ENCODE measurements at places on chromosomes 6 and 20.

DNA sequence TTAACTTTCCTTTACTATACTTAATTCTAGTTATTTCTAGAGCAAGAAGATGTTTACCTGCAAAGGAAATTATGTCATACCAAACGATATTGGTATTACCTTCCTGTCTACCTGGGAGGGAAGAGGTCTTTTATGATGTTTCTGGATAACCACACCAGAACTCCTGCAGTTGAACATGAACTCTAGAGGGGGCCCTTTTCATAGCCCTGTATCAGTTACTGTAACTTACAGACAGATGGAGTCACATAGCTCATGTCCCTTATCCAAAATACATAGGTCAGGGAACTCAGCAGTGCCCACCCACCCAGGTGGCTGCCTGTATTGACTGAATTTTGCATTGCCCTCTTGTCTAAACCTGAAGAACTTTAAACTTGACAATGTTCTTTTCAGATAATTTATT, 35.1 kb upstream of the MYL9 start:
- no peak for DNase-seq

GRCh38 chr6:108635505-108636226, 74.9 kb downstream of the FOXO3 start:
- no peak for DNase-seq

- DNase-seq = no peak
These were observed 46.9 kb upstream of the SMIM29 start for GRCh38 chr6:34295721-34296120.

GRCh38 chr6:42511803-42512422, 51.9 kb upstream of the UBR2 start:
- no peak for DNase-seq

DNA sequence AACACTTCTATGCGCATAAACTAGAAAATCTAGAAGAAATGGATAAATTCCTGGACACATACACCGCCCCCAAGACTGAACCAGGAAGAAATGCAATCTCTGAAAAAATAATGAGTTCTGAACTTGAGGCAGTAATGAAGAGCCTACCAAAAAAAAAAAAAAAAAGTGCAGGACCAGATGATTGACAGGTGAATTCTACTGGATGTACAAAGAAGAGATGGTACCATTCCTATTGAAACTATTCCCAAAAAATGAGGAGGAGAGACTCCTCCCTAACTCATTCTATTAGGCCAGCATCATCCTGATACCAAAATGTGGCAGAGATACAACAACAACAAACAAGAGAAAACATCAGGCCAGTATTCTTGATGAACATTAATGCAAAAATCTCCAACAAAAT, 22.7 kb downstream of the HLA-C start:
- no peak for DNase-seq

DNA sequence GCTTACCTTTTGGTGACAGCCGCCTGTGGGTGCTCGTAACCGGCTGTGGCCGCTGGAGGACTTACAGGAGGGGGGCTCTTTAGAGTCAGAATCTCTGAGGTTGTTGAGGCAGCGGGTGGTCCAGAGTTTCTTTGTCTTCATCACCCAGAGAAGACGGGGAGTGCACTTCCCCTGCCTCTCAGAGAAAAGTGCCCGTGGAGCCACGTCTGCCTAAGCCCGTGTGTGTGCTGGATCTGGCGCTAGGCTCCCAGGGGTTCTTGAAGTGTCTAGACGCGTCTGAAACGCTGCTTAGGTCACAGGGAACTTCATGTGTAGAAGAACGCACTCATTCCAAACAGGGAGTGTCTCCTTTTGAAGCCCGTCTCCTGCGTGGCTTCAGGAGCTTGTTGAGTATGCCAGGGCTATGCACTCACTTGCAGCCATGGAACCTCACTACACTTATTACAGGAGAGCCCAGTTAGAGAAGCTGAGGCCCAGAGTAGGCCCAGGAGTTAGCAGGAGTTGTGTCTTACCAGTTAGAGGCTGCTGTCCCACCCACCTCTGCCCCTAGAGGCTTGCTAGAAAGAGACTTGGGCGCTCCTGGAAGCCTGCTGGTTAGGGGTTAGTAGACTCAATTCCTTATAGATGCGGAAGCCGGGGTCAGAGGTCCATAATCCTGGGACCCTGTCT, 1.3 kb downstream of the LSM14B start:
- DNase-seq = no peak

DNA sequence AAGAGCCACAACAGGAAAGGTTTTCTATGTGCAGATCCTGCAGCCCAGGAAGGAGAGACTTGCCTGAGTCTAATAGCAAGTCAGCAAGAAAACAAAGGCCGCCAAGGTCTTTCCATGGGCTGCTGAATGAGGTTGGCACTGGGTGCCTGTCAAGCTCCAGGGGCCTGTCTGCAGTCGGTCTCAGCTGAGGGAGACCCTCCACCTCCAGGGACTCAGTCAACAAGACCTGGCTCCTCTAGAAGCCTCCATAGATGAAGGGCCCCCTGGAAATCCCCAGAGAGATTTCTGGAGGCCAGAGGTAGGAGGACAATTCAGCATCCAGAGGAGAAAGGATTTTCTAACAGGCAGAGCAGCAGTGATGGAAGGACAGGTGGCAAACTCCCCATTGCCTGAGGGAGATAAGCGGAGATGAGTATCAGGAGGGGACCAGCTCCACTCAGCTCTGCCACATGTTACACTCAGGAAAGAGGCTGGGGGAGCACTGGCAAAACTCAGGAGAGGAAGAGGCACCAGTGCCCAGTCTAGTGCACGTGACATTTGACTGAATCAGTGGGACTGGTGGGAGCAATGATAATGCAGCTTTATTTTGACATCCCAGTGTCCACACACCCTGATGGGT, 33.5 kb upstream of the FKBP1A start:
- no peak for DNase-seq

- no peak for DNase-seq
These were observed 400.9 kb downstream of the TAF4 start for GRCh38 chr20:61664556-61665320.

- no peak for DNase-seq
These were observed 381.2 kb downstream of the C6orf118 start for GRCh38 chr6:164928057-164928727.

GRCh38 chr6:170434117-170434820, 118.8 kb downstream of the PSMB1 start:
- no peak for DNase-seq

GRCh38 chr6:72825315-72825911, 203.5 kb downstream of the KCNQ5 start:
- DNase-seq = no peak

- no peak for DNase-seq
These were observed 110.9 kb downstream of the ARMC2 start for GRCh38 chr6:108958900-108959770.

GRCh38 chr6:18861204-18861603, 474.1 kb downstream of the RNF144B start:
- no peak for DNase-seq

DNA sequence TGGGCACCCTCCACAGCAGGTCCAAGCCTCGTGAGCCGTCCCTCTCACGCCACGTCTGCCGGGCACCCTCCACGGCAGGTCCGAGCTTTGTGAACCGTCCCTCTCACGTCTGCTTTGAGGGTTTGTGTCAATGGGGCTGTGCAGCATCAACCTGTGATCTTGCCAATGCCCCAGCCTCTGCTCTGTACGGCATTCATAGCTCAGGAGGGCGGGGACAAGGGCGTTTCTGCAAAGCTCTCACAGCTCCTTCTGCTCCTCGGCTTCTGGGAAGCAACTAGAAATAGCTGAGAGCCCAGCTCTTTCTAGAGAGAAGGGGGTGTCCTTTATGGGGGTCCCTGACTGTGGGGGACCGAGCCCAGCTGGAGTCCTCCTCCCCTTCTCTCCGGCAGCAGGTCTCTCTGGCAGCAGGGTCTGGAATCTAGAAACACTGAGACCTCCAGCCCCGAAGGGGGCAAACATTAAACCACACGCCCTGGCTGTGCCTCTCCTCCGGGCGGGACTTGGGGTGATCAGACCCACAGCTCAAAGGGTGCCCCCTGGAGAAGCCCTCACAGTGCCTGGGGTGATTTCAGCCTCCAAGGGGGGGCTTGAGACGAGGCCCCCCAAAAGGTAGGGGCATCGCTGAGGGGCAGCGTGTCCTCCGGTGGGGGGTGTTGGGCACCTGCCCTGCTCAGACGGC, 41.2 kb upstream of the CHRNA4 start:
- DNase-seq = no peak

GRCh38 chr20:63702036-63702665, 5.6 kb downstream of the ARFRP1 start:
- no peak for DNase-seq

- no peak for DNase-seq
These were observed 37.6 kb downstream of the CFAP61 start for GRCh38 chr20:20089939-20090338.

GRCh38 chr20:58701431-58702160, 9.0 kb downstream of the NPEPL1 start:
- no peak for DNase-seq

DNA sequence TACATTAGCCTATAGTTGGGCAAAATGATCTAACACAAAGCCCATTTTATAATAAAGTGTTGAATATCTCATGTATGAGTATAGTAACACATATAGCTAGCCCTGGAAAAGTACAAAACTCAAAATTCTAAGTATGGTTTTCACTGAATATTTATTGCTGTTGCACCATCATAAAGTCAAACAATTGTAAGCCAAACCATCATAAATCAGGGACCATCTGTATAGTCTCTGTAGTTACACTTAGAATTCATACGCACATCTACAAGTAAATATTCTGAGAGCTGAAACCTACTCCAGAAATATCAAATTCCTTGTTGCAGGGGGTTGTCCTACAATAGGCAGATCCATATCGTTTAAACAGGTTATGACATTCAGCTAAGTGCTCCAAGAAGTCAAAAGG, 817.3 kb downstream of the BCKDHB start:
- no peak for DNase-seq

- no peak for DNase-seq
These were observed 19.5 kb downstream of the KCNQ2 start for GRCh38 chr20:63452821-63453523.

DNA sequence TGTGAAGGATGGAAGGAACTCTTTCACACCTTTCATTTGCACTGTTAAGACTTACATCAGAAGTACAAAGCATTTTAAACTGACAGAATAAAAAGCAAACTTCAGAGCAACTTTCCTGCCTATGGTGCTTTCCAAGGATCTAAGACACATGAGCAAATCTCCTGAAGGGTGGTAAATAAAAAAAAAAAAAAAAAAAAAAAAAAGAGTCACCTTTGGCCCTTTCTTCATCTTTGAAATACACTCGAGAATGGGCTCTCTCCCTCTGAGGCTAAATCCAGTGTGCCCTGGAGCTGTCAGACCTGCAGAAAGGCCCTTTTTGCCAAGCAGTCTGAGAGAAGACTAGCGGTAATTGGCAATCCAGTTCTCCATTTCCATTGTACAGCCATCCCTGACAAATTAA, 1113.8 kb upstream of the FLRT3 start:
- DNase-seq = no peak

DNA sequence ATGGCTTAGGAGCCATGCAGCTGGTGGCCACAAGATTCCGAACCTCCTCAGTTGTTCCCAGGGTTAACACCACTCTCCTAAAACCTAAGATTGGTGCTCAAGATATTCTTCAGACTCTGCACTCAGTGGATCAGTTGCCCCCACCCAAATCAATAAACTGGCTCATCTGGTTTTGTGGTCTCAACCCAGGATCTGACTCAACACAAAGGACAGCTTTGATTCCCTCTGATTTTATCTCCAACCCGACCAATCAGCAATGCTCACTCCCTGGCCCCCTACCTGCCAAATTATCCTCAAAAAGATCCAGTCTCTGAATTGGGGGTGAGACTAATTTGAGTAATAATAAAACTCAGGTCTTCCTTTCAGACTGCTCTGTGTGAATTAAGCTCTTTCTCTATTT, 137.5 kb downstream of the EYS start:
- DNase-seq = no peak

- no peak for DNase-seq
These were observed 121.3 kb upstream of the PRSS16 start for GRCh38 chr6:27126046-27126814.

- DNase-seq = no peak
These were observed 26.2 kb upstream of the MMP24 start for GRCh38 chr20:35200267-35200666.

GRCh38 chr6:2502998-2503674, 247.6 kb downstream of the MYLK4 start:
- DNase-seq = no peak

DNA sequence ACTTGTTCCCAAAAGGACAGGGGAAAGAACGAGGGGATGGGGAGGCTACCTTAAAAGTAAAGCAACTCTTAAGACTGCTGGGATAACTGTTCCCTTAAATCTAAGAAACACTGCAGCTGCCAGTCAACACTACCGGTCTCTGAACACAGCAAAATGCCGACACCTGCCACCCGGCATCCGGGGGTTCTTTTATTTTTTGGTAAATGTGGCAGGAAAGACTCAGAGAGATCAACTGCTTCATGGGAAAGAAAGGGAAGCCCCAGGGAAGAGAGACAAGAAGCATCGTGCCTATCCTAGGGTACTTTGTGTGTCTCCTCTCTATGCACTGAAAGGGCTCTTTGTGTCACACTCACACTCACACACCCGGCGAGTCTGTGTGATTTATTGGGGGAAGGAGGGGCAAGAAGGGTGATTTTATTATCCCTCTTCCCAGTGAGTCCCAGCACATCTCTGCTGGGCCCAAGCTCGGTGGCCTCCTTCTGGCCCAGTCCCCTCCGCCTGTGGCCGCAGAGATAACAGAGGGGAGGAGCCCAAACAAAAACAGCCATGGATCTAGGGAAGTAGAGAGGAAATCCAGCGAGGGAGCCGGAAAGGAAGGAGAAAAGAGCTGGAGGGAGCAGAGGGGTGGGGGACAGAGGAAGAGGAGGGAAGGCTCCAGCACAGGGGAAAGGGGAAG, 1.4 kb downstream of the FYN start:
- no peak for DNase-seq

GRCh38 chr6:128336436-128337095, 183.8 kb downstream of the PTPRK start:
- DNase-seq = no peak

GRCh38 chr6:127404133-127404532, 55.1 kb downstream of the KIAA0408 start:
- no peak for DNase-seq

DNA sequence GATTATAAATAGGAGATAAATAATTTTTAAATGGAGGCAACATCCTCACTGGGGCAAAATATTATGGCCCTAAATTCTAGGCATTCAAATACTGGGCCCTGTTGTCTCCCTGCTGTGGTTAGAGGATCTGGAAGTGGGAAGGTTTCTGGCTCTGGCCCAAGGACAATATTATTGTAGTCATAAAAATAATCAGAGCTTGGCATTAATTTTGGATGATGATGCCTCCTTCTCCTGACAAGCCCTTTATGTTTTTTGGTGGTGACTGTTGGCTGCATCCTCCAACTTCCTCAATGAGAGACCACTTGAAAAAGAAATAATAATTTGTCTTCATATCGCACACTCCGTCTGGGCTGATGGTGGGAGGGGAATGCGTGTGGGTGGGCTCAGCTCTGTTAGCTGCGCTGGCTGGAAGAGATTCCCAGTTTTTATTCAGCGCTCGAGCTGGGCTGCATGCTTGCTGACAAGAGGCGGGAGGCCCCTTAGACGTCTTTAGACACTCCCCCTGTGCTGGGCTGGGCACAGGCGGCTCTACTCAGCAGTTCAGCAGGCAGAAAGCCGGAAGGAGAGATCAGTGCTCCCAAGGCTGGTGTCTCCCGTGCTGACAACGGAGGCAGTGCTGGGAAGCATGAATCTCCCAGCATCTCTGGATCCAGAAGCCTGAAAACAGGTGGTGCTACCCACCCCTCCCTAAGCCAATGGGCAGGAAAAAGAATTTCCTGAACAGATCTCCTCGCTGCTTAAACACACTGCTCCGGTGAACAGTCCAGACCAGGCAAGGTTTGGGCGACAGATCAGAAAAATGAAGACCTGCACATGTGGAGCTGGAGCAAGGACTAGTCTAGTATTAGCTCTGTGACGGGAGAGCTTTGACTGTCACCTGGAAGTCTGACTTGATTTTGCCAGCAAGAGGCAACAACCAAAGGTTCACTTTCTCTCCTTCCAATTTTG, 97.7 kb downstream of the SYCP2 start:
- DNase-seq = peak; percentile 76
